ENCODE measurements at places on chromosomes 7 and 10.

GRCh38 chr10:35726846-35727245, 84.8 kb upstream of the FZD8 start:
- no peak for DNase-seq

DNA sequence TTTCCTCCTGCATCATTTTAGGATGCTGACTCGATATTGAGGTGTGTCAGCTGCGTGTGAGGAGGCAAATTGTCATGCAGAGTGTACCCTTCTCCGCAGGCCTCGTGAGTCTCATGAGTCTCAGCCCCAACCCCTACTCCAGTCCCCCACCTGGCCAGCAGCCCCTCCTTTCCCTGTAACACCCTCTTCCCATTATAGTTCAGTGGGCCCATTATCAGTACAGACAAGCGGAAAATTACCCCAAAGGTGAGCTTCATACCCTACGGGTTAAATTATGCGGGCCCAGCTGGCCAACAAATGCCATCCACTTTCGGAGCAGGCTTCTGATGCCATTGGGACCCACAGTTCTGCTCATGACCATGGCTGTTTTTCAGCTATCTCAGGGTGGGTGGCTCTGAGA, 25.2 kb downstream of the SFTPD start:
- DNase-seq = no peak

DNA sequence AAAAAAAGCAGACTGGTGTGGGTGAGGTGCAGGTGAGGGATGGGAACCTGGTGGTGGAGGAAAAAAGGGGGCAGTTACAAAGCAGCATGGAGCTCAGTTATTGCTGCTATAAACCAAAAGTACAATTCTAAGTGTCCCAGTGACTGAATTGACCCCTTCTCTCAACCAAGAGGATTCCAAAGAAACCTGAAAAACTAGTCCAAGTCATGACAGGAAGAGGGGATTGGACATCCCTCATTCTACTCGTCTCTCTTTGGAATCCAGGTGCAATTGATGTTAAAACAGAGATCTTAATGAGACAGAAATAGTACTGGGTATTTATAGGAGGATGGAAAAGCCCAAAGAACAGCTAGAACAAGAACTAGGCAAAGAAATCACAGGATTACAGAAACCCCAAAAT, 322.3 kb upstream of the IGFBP3 start:
- no peak for DNase-seq

- DNase-seq = no peak
Observed at GRCh38 chr10:22997096-22997495, 69.2 kb downstream of the ARMC3 start.

- no peak for DNase-seq
Observed at GRCh38 chr7:45180084-45180986, 22.7 kb downstream of the RAMP3 start.

- no peak for DNase-seq
Observed at GRCh38 chr10:6005856-6006395, 28.6 kb upstream of the IL15RA start.

DNA sequence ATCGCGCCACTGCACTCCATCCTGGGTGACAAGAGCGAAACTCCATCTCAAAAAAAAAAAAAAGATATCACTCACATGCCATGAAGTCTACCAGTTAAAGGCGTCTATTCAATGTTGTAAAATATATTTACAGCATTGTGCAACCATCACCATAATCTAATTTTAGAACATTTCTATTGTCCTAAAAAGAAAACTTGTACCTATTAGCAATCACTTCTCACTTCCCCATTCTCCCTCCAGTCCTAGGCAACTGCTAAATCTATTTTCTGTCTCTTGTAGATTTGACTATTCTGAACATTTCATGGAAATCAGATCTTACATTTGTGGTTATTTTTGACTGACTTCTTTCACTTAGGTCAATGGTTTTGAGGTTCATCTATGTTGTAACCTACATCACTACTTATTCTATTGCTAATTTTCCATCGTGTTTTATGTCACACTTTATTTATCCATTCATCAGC, 25.2 kb upstream of the OTUD1 start:
- DNase-seq = no peak

- DNase-seq = no peak
Observed at GRCh38 chr10:132153616-132154217, 33.0 kb upstream of the DPYSL4 start.

- no peak for DNase-seq
Observed at GRCh38 chr7:157975401-157976372, 611.9 kb downstream of the PTPRN2 start.

DNA sequence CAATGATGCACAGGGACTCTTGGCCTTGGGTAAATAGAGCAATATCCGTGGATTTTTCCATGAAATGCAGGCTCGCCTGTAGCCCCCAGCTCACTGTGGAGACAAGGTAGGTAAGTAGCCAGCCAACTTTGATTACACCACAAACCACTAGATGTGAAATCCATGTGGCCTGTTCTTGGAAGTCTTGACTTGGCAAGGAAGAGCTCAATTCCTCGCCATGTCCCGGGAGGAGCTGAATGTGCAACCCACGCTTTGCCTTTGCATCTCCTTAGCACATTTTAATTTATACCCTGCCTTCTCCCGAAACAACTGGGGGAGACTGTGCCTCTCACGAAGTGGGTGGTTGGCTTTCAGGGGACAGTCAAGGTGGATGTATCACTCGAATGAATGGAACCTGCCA, 347.7 kb upstream of the MKI67 start:
- DNase-seq = no peak

GRCh38 chr10:129742742-129743550, 221.1 kb downstream of the EBF3 start:
- DNase-seq = no peak

GRCh38 chr7:12692479-12693259, 5.2 kb downstream of the ARL4A start:
- DNase-seq = no peak

DNA sequence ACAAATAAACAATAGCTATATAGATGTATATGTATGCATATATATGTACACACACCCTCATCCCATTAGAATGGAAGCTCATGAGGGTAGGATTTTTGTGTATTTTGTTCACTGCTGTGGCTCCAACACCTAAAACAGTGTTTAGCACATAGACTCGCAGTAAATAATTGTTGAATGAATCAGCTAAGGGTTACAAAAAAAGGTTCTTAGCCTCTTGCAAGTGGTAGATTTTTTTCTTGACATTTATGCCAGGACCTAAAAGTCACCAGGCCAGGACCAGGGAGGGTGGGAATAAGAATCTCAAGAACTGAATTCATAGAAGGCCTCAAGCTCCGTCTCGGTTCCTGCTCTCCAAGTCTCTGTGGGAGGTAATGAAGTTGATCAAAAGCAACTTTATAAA, 82.5 kb upstream of the CAPZA2 start:
- no peak for DNase-seq

- no peak for DNase-seq
Observed at GRCh38 chr10:117184821-117185220, 12.5 kb upstream of the KCNK18 start.

GRCh38 chr7:48350515-48350914, 179.3 kb downstream of the ABCA13 start:
- no peak for DNase-seq

GRCh38 chr7:24572393-24572996, 757 bp upstream of the PALS2 start:
- no peak for DNase-seq

DNA sequence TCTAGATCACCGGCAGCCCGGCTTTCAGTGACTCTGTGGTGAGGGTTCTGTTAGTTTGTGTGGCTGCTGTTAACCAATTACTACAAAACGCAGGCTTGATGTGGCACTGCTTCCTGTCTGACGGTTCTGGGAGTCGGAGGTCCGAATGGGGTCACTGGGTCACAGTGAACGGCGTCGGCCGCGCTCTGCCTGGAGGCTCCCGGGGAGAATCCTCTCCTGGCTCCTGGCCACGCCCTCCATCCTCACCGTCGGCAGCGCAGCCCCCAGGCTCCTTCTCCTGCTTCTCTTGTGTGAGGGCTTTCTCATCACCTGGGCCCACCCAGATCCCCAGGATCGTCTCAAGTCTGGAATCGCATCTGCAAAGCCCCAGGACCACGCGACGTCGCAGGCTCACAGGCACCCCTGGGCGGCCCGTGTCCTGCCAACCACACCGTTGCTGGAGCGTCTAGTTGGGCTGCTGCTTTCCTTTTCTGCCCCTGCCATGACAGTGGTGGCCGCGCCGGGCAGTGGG, 31.8 kb upstream of the NKX6-2 start:
- no peak for DNase-seq

GRCh38 chr7:36186359-36187121, 33.5 kb downstream of the EEPD1 start:
- no peak for DNase-seq

DNA sequence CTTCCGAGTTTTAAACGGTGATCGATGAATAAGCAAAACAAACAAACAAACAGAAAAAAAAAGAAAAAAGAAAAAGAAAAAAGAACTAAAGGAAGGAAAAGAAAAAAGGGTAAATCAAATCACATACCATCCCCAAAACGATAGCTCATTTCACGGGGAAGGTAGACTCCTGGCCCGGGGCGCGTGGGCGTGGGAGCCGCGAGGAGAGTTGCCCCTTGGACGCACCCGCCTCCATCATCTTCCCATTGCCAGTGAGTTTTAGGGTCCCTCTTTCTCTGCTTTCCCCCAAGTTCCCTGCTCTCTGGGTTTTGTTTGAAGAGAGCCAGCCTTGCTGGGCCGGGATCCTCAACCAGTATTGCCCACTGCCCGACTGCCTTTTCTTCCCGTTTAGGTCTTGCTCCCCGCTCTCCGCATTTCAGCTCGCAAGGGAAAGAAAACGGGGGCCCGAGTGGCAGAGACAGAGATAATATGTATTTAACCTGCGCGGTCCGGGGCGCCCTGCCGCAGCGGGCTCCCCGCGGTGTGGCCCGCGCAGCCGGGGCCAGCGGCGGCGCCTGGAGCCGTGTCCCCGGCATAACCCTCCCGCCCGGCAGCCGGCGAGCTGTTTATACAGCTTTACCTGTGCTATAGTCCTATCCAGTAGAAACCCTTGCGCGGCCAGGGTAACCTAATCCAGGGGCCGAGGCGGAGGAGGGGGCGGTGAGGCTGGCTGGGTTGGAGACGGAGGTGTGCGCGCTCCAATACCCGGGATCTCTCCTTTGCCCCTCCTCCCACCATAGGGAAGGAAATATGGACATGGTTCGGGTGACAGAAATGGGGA, 5.2 kb upstream of the GATA3 start:
- DNase-seq = no peak

DNA sequence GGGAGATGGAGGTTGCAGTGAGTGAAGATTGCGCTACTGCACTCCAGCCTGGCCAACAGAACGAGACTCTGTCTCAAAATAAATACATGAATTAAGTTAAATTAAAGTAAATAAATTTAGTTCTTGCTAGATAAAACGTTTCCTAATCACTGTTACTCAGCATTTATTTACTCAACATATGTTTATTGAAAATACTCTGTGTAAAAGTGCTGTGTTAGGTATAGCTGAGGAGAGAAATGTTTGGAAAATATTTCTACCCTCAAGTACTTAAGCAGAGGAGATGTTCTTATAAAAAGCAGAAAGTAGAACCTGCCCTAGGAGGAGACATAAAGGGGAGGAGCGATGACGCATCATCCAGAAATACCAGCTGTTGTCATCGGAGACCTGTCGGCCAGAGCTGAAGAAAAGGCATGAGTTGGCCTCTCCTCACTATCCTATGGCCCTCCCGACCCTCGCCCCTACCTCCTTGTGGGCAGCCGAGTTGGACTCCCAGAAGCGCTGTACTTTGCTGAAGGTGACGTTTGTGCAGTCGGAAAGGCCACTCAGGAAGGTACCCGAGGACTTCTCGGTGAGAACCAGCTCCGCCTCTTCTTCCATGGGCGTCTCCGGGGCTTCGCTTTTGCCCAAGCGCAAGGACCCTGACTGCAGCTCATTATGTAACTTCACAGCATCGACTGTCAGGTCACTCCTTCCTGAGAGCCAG, 1.1 kb downstream of the RRP12 start:
- DNase-seq = no peak

GRCh38 chr10:77513781-77514331, 123.8 kb downstream of the KCNMA1 start:
- no peak for DNase-seq

- no peak for DNase-seq
Observed at GRCh38 chr7:20364571-20365196, 34.0 kb downstream of the ITGB8 start.

DNA sequence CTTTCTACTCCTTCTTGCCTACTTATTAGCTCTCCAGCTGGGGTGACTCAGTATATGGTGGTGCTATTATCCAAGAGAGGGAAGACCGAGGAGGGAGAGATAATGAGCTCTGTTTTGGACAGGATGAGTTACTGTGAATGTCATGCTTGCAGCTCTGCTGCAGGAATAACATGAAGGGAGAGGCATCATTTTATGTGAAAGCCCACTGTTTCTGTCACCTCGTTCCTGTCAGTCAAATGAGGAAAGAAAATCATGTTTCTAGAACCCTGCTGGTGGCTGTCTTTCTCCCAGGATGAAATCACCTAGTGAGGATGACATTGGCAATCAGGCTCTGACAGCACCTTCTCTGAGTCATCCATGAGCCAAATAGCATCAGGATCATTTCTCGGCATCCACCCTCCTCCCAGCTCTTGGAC, 1291.6 kb upstream of the AUTS2 start:
- no peak for DNase-seq

DNA sequence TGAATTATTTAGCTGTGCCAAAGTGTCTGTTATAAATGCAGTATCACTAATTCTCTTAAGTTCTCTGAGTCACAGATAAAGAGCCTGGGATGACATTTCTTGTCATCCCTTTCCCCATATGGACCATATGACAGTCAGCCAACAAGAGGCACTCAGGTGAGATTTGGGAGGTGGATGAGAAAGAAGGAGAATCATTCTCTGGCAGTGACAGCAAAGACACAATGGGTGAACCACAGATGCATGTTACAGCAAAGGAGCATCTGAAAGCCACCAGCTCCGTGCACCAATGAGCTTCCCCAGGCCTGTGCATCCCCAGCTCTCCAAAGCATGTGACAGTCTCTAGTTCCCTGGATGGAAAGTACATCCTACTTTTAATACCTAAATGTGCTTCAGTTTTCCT, 10.8 kb downstream of the GIMAP6 start:
- DNase-seq = no peak

GRCh38 chr7:32164341-32164996, 94.3 kb upstream of the PDE1C start:
- no peak for DNase-seq

DNA sequence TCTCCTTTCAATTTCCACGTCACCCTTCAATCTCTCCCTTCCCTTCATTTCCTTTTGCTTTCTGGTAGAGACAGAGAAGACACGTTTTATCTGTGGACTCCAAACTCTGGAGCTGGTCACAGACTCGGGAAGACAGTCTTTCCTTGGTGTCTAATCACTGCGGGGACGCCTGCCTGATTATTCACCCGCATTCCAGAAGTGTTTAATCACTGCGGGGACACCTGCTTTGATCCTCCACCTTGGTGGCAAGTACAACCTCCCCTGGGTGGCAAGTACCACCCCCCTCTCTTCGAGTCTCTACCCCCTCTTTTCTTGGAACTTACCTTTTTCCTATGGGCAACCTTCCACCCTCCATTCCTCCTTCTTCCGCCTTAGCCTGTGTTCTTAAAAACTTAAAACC, 15.3 kb upstream of the LRRC61 start:
- no peak for DNase-seq

DNA sequence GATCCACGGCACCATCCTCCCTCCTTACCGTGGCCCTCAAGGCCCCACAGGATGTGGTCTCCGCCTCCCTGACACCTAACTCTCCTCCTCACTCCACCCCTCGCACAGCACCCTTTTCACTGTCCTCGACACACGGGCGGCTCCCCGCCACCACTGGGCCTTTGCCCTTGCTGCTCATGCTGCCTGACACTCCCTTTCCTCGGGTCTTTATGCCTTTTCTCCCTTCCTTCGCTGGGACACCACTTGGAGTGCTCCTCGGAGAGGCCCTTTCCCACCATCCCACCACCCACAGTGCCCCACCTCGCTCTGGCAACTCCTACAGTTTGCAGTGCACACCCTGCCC, 7.9 kb upstream of the INMT start:
- no peak for DNase-seq
